ENCODE measurements at places on chromosomes 5 and 9. TPM values are rescaled to one million over a fixed set of nuclear protein-coding genes. Genes with fewer than 3 reads are reported as not detected.

Gene ACSL6
- total RNA-seq, result not detected

Gene RNF130
- 29.8 TPM for total RNA-seq

Gene TNC
- total RNA-seq, result 1,099 TPM

Gene C5orf63
- 0.36 TPM for total RNA-seq

Gene CCDC192
- not detected for total RNA-seq

Gene PDCD1LG2
- 8.8 TPM for total RNA-seq

DNA sequence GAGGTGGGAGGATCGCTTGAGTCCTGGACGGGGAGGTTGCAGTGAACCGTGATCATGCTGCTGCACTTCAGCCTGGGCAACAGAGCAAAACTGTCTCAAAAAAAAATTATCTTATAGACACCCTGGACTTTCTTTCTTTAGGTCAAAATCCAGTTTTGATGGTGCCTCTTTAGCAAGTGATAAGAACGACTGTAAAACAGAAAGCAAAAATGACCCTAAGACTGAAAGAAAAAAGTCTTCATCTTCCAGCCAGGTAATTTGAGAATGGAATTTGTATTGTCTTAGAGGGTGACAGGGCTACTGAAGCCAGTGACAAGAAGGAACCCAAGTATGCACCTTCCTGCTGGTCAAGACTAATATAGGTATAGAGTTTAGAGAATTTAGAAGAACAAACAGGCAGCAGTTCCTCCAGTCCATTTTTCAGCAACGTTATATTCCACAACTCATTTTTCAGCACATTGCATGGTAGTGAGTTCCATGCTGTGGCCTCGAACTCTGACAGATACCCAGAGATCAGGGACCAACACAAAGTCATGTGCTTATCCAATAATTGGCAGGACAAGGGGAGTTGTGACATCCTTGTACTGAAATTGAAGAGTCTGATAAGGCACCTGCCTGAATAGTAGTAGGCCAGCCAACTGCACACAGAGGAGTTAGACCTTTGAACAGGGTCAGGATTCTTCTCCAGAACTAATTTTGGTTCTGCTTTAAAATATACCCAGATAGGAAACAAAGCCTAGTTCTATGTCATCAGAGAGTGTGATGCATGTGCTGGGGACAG, 46.5 kb downstream of the GRAMD2B start:
- no peak for DNase-seq

DNA sequence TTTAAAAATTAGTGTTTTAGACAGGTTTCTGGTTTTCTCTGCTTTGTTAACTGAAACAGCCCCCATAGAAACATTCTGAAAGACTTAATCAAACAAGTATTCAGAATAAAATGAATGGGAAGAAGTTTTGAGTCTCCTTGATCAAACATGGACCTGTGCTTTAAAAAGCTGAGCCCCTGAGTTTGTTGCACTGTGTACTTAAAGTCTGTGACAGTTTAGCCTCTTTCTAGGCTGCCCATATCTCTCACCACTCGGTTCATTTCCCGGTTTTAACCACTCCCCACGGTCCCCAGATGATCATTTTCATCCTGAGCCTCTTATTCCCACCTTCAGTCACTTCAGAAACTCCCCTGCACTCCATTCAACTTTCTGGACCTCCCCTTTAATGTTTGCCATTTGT, 215.9 kb upstream of the DMRT1 start:
- DNase-seq, result no peak

DNA sequence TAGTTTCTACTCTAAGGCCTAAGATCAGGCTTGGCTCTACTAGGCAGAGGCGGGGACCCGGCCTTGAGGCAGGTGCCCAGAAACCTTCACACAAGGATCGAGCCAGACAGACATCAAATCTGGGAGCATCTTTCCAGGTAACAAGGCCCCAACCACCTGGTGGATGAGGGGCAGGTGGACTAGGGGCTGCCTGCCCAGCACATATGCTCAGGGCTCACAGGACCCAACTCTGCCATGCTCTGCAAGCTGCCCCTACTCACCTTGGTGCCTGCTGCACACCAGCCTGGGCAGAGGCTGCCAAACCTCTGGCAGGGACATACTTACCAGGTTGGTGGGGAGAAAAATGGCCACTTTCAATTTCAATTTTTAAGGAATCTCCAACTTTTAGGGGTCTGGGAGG, 2.2 kb upstream of the ZNF618 start:
- DNase-seq, result no peak

DNA sequence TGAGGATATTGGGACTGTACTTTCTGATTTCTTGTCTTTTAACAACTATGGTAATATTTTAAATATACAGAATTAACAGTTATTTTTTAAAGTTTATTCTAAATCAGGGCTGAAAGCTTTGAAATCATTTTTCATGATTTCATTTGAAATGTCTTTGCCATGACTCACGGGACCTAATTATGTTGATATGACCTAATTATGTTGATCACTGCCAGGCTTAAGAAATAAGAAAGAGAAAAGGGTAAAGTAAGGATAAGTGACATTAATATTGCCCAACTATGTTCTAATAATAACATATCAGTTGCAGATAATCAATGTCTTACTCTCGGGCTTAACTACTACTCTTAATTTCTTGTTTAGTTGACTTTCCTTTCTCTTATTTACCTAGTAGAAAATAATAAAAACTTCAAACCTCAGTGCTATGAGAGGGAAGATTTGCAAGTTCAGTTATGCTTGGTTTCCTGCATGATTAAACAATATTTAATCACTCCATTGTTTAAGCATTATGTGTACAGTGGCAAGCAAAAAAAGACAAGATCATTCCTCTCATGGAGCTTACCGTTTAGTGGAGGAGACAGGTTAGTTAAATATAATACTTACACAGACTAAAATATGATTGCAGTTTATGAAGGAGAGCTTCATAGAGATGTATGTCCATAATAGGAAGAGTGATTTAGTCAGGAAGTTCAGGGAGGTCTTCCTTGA, 67.0 kb upstream of the EIF4EBP3 start:
- peak; percentile 49 for DNase-seq

- DNase-seq, result no peak
Measured at GRCh38 chr5:21856987-21857386, 996.2 kb downstream of the CDH12 start.

- DNase-seq, result no peak
Measured at GRCh38 chr5:98121036-98121936, 652.2 kb upstream of the RGMB start.

DNA sequence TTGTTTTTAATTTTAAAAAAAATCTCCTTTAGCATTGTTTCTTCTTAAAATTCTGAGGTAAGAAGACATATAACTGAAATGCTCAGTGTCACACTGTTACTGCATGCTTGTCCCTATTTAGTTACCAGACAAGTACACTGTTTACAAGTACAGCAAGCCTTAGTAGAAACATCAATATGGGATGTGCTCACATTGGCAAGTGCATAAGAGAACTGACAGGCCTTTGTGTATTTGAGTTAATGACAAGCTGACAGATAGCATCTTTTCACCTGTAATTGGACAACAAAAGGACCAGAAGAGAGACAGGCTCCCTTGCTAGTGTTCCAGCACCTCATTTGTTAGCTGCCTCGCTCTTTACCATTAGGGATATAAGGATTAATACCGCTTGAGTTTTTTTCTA, 63.6 kb downstream of the PDE4D start:
- no peak for DNase-seq

- DNase-seq, result peak; percentile 98
Measured at GRCh38 chr5:137492331-137492730, 6.8 kb downstream of the SPOCK1 start.

- no peak for DNase-seq
Measured at GRCh38 chr9:113720495-113720894, 155.6 kb upstream of the ZNF618 start.

DNA sequence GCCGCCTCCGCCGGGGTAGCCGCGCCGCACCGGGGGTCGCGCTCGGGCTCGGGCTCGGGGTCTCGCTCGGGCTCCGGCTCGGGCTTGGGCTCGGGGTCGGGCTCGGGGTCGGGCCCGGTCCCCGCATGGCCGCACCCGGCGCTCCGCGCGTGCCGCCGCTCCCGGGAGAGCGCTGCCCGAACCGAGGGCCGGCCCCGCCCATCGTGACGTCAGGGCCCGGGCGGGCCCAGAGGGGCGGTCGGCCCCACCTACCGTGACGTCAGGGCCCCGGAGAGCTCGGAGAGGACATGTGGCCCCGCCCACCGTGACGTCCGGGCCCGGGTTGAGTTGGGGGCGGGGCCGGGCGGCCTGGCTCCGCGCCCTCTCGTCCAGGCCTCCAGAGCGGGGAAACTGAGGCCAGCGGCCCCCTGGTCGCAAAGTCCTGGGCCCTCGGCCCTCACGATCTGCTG, at the start of gene NSMF:
Gene NSMF, minus strand, starts transcription at position 183 of the 449 bp plus-strand sequence. CDS start 232 bp downstream, outside the sequence.
- DNase-seq, result peak; percentile 66

- DNase-seq, result peak; percentile 97
Measured at GRCh38 chr5:160260881-160261815, 31.8 kb downstream of the FABP6 start.
